ENCODE measurements at places on chromosomes 12 and 14.

DNA sequence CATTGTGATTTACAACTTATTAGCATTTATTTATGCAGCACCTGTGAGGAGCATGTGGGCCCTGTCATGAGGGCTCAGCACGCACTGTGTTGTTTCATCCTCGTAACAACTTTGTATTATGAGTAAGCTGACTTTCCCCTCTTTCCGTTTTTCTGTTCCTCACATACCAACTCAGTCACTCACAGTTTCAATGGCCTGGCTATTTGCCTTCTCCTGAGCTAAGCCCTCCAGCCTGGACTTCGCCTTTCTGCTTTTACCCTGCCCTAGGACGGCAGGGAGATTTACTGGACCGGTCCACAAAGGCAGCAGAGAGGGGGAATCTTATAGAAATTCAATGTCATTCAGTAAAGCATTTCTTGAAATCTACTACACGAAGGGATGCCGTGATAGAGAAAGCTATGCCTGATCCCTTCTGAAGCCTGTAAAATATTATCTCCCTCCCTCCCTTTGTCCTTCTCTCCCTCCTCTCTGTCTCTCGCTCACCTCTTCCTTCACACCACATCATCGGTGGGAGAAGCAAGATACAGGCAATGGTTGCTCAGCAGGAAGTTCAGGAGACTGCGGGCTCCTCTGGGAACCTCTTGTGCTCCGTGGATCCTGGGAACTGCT, 219.2 kb upstream of the TBX3 start:
- peak; percentile 68 for DNase-seq

GRCh38 chr12:121224591-121224990, 14.7 kb downstream of the P2RX4 start:
- no peak for DNase-seq

DNA sequence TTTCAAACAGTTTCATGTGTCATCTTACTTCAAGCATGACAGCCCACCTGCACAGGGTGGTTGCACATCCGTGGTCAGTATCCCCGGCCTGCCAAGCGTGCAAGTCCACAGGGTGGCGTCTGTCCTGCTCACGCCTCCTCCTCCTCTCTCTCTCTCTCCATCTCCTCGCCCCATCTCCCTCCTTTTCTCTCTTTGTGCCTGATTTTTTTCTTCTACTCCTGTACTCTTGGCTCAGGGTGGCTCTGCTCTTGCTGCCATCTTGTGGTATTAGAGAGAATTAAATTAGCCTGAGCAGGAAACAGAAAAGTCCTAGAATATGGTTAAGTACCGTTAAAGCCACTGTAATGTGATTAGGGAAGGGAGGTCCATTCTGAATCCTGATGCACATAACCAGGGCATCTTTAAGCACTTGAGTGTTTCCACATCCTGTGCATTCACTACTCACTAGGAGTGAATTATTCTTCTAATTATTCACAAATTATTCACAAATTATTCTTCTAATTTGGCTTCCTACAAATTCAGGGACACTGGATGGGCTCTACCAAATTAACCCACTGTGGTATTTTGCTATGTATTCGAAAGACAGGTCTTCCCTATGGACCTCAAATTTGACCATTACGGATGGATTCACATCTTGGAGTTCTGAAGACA, 25.5 kb upstream of the DTX1 start:
- DNase-seq: peak; percentile 83

GRCh38 chr14:105710119-105711043, 184.0 kb downstream of the TMEM121 start:
- DNase-seq: no peak

DNA sequence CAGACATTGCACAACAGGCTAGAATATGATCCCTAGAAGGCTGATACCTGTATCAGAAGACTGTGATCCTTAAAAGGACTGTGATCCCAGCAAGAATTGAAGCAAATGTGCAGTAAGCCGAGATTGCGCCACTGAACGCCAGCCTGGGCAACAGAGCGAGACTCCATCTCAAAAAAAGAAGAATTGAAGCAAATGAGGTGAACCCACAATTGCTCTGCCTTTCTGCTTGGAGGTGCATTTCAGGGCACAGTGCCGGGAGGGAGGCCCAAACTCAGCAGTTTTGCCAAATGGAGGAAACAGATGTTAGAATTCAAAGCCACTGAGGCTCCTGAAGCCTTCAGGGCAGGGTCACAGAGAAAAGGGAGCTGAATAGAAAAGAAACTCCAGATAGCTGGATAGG, 61.1 kb upstream of the COCH start:
- no peak for DNase-seq

GRCh38 chr12:95248604-95249360, 31.2 kb downstream of the VEZT start:
- peak; percentile 86 for DNase-seq

GRCh38 chr12:93415723-93416464, 25.9 kb downstream of the UBE2N start:
- peak; percentile 71 for DNase-seq

GRCh38 chr14:61452452-61452851, 131.1 kb downstream of the PRKCH start:
- DNase-seq: no peak

DNA sequence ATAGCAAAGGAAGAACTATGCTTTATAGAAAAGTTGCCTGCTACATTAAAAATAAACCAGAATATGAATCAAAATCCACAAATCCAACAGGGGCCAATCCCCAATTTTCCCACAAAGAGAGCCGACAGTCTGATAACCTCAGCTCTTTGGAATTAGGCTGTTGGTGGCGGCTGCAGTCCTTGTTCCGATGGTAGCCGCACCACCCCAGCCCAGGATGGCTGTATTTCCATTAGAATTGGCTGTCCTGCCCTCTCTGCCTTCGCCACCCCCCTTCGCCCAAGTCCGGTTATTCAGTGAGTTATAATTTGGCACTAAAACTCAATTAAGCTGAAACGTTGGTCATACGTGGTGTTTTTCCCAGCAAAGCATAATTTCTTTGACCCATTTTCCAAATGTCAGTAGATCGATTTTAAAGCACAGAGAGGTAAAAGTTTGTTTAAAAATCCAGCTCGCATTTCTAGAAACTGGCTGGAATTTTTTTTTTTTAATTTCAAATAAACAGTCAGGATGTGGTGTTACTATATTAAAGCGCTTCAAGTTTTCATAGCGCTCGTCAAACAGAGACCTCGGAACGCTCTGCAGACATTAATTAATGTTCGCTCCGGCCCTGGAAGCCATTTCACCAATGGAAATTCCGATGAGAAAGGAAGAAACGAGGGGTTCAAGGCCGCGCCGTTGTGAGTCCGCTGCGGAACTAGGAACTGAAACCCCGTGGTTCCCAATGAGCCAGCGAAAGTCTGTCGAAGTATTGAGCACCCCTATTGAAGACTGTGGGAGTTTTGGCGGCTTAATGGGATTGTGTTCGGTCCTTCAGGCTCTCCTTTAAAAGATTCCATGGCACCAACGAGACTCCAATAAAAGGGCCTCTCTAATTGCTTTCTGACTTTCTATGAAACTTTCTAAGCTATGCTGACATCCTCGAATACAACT, 104.8 kb upstream of the DIO3 start:
- no peak for DNase-seq

GRCh38 chr12:124561231-124561630, 6.2 kb downstream of the NCOR2 start:
- DNase-seq: no peak

DNA sequence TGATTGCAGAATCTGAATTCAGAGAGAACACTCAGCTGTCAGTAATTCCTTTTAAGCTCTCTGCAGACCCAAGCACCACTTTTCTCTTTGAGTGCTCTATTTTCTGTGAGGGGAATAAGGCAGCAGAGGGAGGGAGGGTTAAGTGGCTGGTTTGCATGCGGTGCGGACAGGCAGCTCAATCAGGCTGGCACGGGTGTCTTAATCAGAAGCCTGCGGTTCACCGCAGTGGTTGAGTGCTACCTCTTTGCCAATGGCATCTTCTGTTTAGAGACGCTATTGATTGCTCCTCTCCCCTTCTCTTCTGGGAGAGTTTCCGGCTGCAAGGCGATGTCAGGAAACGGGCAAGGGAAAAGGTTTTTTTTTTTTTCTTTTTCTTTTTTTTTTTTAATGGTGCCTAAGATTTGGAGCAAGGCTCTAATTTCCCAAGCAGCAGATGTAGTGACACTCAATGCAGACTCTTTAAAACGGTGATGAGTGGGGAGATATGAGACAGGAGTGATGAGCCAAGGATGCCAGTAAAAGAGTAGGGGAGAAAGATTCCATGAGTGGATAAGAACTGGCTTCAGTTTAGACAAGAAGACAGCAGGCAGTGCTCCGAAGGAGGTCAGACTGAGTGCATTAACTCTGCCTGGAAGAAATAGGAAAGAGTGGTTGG, 533.7 kb upstream of the SEL1L start:
- no peak for DNase-seq

- peak; percentile 70 for DNase-seq
Observed at GRCh38 chr12:115199831-115200230, 515.9 kb upstream of the TBX3 start.

GRCh38 chr12:64680235-64680634, 69.9 kb downstream of the RASSF3 start:
- no peak for DNase-seq

DNA sequence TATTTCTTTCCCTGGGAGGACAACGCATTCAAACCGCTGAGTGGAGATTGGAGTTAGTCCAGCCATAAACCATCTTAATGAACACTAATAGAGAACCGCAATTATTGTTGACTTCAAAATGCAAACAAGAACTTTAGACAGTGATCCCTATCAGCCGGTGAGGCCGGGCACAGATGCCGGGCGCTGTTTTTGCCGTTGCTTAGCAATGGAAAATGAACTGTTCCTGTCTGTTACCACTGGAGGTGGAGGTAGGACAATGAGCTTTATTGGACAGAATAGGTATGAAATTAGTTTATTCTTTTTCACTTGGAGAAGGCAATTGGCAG, 216.8 kb downstream of the TTC8 start:
- DNase-seq: no peak

- DNase-seq: no peak
Observed at GRCh38 chr14:80768646-80769045, 172.9 kb downstream of the CEP128 start.

- DNase-seq: no peak
Observed at GRCh38 chr12:106601496-106601895, 18.7 kb downstream of the RFX4 start.

- no peak for DNase-seq
Observed at GRCh38 chr12:4289998-4290790, 16.6 kb downstream of the CCND2 start.

DNA sequence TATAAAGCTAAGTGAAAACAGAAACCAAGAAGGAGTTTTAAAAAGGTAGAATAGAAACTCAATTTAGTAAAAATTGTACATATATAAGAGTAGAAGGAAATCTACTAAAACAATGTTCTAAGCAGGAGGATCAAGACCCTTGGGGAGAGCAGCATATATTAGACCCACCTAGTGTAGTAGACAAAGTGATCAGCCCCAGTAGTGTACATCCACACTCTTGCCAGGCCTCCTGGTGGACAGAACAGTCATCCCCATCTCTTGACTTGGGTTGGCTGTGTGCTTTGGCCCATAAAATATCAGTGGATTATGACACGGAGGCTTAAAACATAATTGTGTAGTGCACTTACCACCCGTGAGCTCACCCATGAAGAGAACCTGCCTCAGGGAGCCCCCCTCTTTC, 10.9 kb upstream of the OTUB2 start:
- no peak for DNase-seq

DNA sequence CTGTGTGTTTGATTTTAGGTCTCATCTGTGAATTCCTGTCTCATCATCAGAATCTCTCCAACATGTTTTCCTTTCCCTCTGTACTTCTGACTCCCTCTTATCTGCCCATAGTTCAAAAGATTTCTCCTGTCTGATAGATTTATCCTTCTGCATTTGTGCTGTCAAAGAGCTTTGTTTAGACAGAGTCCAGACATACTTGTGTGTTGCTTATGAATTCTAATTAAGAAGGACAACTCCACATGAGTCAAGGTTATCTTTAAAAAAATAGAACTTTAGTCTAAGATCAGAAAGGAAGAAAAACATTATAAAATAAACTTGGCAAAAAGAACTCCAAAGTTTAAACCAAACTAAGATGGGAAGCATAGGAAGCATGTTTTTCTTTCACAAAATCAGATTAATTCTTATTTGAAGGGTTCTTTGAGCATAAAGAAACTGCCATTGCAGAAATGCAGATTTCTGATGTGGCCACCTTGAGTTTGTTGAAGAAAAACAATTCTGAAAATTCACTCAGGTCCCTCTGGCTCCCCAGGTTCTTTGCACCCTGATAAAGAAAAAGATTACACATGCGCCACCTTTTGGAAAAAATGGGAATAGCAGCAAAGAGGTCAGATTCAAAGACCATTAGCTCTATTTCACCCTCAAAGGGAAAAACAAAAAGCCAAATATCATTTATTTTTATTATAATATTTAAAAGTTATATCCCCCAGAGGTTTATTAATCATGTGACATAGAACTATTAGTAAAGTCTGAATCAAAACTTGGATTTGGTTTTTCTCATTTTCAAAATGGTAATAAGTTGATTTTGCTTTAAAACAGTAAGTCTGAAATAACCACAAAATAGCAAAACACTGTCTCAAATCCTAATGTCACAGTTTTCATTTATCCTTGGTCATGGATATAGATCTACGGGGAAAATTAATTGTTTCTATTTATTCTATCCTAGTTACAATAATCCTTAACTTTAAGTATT, 143.7 kb upstream of the DCN start:
- DNase-seq: peak; percentile 85

- no peak for DNase-seq
Observed at GRCh38 chr12:69338936-69339335, 9.2 kb upstream of the LYZ start.

- DNase-seq: no peak
Observed at GRCh38 chr14:24232645-24233537, at the start of gene GMPR2. Gene GMPR2 (plus strand): TSS chr14:24232929. CDS start chr14:24233254, 325 bp downstream.

- DNase-seq: peak; percentile 70
Observed at GRCh38 chr12:19031032-19031431, 98.5 kb upstream of the PLEKHA5 start.

DNA sequence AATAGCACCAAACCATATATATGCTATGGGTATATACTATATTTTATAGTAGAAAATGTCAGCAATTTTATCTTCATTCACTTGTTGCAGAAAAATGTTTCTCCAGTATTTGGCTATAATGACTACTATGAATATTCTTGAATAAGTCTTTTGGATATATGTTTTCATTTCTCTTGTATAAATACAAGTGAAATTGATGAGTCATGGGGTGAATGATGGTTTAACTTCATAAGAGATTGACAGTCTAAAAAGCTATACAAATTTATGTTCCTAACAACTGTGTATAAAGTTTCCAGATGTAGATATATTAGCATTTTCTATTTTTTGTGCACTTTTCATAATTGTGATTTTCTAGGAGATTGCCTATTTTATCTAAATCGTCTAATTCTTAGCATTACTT, 714.8 kb downstream of the TRHDE start:
- DNase-seq: no peak

DNA sequence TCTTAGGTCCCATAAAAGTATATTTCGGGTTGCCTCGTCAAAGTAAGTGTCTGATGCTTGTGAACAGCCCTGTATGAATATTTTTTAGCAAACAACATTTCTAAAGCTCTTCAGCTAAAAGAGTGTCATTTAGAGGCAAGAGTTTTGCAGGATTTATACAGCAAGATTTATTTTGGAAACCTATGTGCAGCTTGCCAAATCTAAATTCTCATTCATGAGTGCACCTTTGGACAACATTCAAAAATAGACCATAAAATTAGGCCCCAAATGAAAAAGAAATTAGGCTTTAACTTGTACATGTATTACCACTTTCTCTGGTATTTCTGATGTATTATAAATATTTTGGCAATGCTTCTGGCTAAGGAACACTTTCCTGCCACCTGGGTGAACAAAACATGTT, 224.4 kb upstream of the PDZRN4 start:
- no peak for DNase-seq

All from choroid plexus epithelial cell (primary cell).